ENCODE measurements at places on chromosomes 7 and 10.

- DNase-seq: no peak
Measured at GRCh38 chr7:84336303-84336702, 141.7 kb upstream of the SEMA3A start.

- no peak for DNase-seq
Measured at GRCh38 chr10:110241407-110241806, 34.0 kb downstream of the MXI1 start.

DNA sequence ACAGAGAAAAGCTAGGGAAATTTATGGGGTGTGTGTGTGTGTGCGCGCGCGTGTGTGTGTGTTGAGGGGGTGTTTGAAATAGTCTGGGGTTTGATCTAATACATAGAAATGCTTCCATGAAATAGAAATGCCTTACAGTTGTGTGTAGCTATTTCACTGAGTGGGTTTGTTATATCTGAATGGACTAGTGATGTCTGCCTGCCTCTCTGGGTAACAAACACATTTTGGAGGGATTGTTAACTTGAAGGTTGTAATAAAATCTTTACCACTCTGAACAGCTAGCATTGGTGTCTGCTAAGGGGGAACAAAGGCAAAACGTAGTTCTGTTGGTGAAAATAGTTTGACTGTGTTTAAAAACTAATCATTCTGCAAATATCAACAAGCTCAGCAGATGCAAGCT, 509.3 kb downstream of the LRMDA start:
- no peak for DNase-seq

DNA sequence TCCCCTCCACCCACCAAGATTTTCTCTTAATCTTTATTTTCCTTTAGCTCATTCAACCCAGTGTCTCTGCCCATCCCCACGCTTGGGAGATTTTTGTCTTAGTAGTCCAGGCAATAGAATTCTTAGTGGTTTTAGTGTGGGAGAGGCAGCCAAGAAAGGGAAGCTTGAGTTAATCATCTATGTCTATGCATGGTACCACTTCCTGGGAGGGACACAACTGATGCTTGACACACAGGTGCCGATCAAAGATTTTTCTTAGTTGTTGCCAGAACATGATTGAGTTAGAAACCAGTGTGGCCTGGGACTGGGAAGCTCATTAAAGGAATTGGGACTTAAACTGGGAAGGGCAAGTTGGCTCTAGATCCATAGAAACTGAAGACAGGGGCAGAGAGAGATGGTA, 3.1 kb downstream of the STRA8 start:
- no peak for DNase-seq

- DNase-seq: no peak
Measured at GRCh38 chr7:44595934-44596635, 10.3 kb upstream of the OGDH start.

- DNase-seq: no peak
Measured at GRCh38 chr10:103648251-103648635, 154.7 kb downstream of the NEURL1 start.

DNA sequence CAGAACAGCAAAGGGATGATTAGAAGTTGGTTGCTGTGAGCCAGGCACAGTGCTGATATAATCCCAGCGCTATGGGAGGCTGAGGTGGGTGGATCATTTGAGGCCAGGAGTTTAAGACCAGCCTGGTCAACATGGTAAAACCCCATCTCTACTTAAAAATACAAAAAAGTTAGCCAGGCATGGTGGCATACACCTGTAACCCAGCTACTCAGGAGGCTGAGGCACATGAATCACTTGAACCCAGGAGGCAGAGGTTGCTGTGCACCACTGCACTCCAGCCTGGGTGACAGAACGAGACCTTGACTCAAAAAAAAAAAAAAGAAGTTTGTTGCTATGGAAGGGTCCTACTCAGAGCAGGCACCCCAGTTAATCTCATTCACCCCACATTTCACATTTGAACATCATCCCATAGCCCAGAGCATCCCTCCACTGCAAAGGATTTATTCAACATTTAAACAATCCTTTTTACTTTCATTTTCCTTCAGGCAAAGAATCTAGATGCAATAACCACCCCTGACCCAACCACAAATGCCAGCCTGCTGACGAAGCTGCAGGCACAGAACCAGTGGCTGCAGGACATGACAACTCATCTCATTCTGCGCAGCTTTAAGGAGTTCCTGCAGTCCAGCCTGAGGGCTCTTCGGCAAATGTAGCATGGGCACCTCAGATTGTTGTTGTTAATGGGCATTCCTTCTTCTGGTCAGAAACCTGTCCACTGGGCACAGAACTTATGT, 4.1 kb downstream of the IL6 start:
- no peak for DNase-seq

GRCh38 chr10:100858747-100859483, 53.8 kb upstream of the SLF2 start:
- DNase-seq: no peak

DNA sequence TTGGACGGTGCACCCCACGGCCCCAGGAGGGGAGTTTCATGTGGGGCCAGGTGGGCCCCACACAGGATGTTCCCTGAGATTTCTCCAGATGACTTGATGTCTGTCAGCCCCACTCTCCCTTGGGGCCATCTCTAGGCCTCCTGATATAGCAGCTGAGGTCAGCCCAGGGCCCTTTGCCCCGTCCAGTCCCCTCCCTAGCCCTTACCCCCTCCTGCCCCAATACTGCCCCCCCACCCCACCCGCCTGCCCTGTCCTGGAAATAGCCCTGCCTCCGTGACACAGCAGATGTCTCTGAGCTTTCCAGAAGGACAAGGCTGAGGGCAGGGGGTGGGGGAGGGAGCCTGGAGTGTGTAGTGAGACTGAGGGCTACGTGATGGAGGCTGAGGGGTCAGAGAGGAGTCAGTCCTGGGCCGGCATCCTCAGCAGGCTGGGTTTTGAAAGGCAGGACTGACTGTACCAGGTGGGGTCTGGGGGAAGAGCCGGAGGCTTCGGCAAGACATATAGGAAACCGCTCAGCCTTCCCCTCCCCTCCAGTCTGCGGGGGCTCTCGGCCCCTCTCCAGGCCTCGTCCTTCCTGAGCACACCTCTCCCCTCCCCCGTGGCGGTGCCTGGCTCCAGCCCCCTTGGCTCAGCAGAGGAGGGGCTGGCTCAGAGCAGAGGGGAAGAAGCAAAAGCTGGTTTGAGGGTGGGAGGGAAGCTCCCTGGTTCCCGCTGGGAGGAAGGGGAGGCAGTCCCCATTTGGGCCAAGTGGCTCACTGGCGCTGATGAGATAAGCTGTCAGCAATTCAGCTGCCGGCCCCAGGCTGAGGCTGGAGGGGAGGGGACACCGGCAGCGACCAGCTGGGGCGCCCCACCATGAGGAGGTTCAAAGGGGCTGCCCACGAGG, 2.0 kb downstream of the FLNC start:
- no peak for DNase-seq

GRCh38 chr7:113159746-113160339, 41.5 kb upstream of the SMIM30 start:
- DNase-seq: peak; percentile 10

DNA sequence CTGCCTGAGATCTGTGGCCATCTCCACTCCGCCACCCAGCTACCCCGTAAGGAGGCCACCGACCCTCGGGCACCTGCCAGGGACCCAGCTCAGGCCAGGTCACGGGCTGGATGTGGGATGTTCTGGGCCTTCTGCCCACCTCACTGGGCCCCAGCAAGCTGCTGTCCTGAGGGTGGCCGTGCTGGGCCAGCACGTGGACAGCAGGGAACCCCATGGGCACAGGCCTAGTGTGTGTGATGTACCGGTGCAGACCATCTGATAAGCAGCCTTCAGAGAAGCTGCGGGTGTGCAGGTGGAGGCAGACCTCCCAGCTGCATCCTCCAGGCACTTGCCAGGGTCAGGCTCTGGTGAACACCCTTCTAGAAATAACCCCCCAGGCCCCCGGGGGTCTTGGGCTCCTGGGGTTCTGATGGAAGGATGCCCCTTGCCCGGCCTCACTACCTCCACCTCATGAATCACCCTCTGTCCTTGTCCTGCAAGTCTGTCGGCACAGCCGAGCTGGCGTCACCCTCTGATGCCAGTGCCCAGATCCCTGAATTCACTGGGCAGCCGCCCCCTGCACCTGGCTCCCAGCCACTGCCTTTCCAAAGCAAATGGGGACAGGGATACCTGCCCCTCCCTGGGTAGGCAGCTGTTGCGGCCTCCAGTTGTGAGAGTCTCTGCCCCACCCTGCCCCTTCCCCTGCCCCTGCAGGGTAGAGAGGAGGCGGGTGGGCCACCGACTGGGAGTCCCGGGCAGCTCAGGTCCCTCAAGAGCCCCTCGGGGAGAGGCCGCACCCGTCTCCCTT, 139.8 kb downstream of the FAM53B start:
- DNase-seq: no peak

- DNase-seq: no peak
Measured at GRCh38 chr7:101598422-101598985, 30.6 kb downstream of the MYL10 start.

- no peak for DNase-seq
Measured at GRCh38 chr10:99775850-99776249, 6.6 kb upstream of the ABCC2 start.
